Stimulated activated CD4-positive, alpha-beta T cell treated with anti-CD3 and anti-CD28 coated beads, Interleukin-1b, Interleukin-23, amount 100 ng/mL, for 1 hour (primary cell): ENCODE measurements at places on chromosomes 6 and 20.

- no peak for DNase-seq
Measured at GRCh38 chr6:141965016-141965545, 167.6 kb upstream of the GJE1 start.

DNA sequence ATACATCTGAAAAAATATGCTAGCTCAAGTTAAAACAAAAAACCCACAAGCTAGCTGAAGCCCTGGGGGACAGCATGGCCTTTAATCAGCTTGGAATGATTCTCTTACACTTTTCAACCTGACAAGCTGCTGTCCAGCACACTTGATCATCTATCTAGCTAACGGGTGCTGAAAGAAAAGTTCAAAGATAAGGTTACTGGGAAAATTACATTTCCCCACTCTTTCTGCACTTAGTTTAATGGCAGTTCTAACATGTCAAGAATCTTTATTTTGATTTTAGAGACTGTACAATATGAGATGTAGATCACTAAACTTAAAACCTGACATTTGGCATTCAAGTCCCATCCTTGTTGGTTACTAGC is 53.4 kb downstream of the STK4 start:
- DNase-seq: no peak

GRCh38 chr6:130617658-130618057 is 209.5 kb upstream of the SMLR1 start:
- no peak for DNase-seq

- DNase-seq: no peak
Measured at GRCh38 chr6:87754828-87755227, 52.8 kb upstream of the AKIRIN2 start.

DNA sequence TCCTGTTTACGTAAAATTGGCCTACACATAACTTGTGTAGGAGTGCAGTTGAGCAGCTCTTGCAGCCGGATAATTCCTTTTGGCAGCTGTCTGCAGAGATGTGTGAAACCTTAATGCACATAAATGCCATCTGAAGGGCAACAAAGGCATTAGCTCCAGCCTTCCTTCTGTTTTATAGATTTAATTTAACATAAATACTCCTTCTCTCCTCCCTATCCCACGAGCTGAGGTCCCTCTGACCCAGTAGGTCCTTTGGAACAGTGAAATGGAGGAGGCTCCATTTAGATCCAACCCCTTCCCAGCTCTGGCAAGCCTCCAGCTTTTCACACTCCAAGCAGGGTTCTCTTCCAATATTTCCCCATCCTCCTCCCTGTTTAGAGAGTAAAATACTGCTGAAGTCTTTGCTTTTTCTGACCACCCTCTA is 6.5 kb downstream of the PLEKHG1 start:
- DNase-seq: no peak
